AG20443 (cell line): ENCODE measurements at places on chromosomes 2 and 18.

- no peak for DNase-seq
Measured at GRCh38 chr2:163541943-163542342, 193.9 kb downstream of the FIGN start.

DNA sequence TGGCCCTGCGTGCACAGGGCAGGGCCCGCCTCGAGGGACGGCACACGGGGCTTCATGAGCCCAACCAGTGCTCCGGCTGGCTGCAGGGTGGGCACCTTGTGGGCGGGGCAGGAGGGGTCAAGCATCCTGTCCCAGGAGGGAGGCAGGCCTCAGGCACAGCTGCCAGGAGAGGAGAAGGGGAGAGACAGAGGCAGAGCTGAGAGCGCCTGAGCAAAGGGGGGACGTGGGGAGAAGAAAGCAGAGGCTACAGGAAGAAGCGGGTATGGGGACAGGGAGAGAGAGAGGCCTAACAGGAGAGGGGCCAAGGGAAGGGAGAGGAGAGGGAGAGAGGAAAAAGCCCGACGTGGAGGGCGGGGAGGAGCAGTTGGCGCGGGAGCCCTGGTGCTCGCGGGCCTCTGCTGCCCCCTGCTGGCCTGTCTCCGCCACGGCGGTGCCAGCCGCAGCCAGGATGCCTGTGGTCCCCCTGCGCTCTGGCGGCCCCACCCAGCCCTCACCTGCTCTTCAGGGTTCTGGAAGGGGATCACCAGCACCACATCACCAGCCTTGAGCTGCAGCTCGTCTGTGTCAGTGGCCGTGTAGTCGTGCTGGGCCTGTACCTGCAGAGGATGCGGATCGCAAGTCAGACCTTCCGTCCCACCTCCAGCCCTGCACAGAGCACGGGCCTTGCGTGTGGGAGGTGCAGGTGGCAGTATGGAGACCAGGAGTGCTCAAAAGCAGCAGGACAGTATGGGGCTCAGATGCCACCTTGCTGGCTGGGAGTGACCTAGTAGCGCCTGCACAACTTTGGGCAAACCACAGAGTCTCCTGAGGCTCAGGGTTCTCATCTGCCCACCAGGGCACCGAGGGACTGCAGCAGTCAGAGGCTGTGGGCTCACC is 56.8 kb downstream of the BIN1 start:
- DNase-seq, result peak; percentile 93

DNA sequence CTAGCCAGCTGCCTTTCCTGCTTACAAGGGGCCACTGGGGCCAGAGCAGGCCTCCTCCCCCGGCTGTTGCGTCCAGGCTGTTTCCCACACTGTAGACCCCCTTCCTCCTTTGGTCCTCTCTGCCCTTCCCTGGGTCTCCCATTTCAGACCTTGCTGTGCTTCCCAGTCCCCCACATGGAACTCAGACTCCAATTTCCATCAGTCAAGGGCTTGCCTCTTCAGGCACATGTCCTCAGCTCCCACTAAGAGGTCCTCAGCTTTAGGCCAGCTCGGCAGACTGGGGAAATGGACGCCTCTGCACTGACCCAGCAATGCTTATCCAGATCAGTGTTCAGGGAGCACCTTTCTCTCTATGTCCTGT is 98.0 kb upstream of the BZW1 start:
- no peak for DNase-seq

GRCh38 chr2:45452866-45453265 is 158.2 kb downstream of the SRBD1 start:
- DNase-seq, result peak; percentile 67

DNA sequence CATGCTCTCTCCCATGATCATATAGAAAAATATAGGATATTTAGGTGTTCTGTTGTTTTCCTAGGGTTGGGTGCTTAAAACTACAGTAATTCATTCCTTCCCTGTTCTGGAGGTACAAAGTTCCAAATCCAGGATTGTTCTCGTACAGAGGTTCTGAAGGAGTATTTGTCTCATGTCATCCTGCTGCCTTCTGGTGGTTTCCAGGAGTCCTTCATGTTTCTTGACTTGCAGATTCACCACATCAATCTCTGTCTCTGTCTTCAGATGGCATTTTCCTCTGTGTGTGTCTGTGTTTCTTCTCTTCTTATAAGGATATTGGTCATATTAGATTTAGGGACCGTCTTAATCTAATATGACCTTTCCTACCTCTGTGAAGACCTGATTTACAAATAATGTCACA is 397.9 kb downstream of the NYAP2 start:
- no peak for DNase-seq

- DNase-seq, result no peak
Measured at GRCh38 chr18:6565815-6566081, 151.0 kb upstream of the L3MBTL4 start.

- DNase-seq, result no peak
Measured at GRCh38 chr2:45822272-45822630, 170.8 kb downstream of the PRKCE start.

DNA sequence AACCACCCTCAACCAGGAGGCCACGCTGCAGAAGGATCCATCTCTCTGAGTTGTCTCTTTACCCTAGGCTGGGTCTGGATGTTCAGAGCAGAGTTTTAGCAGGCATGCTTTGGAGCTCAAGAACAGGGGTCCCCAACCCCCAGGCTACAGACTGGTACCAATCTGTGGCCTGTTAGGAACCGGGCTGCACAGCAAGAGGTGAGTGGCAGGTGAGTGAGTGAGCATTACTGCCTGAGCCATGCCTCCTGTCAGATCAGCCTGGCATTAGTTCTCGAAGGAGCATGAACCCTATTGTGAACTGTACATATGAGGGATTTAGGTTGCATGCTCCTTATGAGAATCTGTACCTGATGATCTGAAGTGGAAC is 172.5 kb downstream of the UXS1 start:
- no peak for DNase-seq

GRCh38 chr2:227855440-227855839 is 16.0 kb upstream of the DAW1 start:
- DNase-seq, result no peak

- no peak for DNase-seq
Measured at GRCh38 chr2:1995987-1996386, 251.7 kb upstream of the PXDN start.

- DNase-seq, result peak; percentile 44
Measured at GRCh38 chr2:7812231-7812995, 869.4 kb upstream of the ID2 start.

DNA sequence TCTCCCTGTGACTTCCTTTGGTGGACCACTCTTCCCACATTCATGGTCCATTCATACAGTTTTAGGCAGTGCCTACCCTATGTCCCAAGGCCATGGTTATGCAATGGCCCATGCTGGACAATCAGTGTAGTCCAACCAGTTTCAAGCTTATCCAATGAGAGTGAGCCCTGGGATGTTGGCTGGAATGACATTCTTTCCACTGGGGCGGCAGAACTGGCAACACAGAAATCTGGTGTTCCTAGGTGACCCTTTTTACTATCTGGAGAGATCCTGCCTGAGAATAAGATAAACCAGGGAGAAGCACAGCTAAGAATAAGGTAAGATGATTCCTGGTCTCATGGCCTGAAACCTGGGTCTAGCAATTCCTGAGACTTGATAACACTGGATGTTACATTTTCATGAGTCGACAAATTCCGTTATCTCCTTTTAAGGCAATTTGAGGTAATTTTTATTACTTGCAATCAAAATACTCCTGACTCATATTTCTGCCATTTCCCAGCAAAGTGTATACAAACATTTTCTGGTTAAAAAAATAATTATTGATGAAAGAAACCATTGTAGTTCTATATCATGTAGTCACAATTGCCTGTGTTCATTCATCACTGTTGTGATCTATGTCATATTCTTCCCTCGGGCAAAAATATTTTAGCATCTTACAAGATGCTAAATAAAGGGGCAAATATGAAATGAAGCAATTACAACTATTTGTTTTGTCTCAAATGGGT is 271.5 kb upstream of the LYPD1 start:
- no peak for DNase-seq

DNA sequence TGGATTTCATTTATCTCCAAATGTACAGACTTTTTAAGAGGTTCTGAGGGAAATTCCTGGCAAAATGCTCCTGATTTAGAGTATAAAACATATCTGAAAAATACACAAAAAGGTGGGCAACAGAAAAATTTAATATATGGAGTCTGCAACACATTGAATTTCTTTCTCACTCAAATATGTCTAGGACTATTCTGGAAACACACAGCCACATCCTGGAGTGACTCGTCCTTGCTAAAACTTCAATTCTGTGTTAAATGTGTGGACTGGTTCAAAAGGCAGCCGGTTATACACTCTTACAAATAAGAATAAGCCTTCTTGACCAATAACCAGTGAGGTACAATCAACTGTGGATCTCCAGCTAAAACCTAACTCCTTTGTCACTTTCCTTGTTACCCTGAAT is 44.1 kb upstream of the RND3 start:
- DNase-seq, result no peak

DNA sequence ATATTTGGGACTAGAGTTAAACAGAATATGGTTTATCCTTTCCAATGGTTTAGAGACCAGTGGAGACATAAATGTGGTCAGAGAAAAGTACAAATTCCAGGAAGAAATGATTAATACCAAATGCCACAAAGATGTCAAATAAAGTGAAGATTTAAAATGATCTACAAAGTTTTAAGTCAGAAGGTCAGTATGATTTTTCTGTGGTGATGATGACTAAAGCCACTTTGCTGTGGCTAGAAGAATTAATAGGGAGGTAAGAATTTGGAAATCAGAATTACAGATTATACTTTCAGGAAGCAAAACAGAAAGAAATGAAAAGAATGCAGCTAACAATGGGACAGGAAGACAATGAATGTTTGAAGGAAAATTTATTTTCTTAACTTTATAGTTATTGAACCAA is 91.5 kb upstream of the CDH7 start:
- no peak for DNase-seq

GRCh38 chr2:102498414-102498813 is 25.4 kb downstream of the SLC9A4 start:
- DNase-seq, result no peak

GRCh38 chr18:54279477-54280219 is 10.3 kb downstream of the POLI start:
- DNase-seq, result no peak

GRCh38 chr2:219687882-219688559 is 60.6 kb downstream of the SLC4A3 start:
- DNase-seq, result no peak

DNA sequence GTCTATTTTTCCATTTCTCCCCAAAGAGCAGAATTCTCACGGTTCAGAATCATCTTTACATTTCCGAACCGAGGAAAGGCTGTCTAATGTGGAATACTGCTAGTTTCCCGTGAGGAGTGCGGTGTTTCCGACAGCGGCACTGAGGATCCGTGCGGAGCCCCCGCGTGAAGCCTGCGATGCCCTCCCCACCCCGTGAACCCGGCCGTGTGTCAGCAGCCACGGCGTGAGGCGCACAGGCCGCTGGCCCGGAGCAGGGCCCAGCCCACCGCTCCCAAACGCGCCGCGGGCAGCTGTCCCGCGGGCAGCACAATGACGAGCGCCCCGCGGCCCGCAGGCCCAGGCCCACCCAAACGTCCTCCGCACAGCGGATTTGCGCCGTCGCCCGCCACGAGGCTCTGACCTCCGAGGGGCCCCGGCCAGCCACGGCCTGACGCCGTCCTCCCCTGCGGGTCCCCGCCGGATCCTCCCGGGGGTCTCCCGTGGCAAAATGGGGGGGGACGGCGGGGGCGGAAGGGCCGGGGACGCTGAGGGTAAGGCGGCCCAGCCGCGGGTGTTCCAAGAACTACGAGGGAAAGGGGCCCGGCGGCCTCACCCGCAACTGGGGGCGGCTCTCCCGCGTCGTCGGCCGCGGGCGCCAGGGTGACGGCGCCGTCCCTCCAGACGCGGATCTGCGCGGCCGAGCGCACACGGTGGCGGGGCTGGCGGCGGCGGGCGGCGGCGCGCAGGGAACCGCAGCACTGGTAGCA is 796 bp downstream of the SPIRE1 start:
- DNase-seq, result peak; percentile 76

DNA sequence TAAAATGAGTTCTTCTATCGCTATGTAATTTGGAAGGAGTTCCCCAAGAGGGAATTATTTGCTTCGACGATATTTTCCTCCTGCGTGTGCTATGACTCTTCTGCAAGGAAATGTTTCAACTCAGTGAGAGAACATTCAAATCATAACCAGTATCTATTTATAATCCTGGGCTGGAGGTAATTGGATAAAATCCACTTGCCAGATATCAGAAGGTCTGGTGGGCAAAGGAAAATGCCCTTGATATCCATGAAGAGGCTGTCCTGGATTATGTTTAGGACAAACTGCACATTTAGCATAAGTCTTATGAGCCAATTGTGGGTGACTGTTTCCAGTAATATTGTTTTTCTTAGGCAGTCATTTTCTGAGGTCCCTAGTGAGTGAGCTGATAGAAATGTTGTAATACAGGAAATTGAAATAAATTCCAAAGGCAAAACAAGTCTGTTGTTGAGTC is 17.7 kb downstream of the RPIA start:
- peak; percentile 45 for DNase-seq

GRCh38 chr2:21067859-21068537 is 24.1 kb upstream of the APOB start:
- DNase-seq, result no peak

DNA sequence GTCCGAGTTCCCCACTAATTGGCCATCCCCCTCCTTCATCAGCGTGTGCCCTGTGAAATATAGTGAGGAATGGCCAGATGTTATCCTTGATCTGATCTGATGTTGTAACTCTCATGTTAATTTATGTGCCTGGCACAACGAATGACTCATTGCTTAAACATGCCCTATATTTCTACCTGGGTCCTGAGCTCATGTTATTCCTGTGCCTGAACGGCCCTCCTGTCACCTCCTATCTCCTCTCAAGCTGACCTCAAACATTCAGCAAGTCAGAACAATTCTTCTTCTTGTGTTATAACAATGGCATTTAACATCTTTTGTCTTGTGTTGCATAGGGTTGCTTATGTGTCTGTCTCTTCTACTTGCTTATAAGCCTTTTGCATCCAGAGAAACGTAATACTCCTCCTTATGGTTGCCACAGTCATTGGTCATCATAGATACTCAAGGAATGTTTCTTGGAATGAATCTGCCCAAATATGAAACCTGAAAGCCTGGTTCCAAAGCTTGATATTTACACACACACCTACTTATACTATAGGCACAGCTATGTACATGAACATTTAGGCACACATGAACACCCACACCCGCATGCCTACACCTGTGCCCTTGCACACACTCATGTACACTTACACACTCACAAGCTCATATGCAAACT is 80.2 kb upstream of the PHLPP1 start:
- DNase-seq, result no peak

- DNase-seq, result no peak
Measured at GRCh38 chr18:48931680-48932461, 18.9 kb downstream of the SMAD7 start.

GRCh38 chr2:152701198-152701597 is 16.1 kb downstream of the PRPF40A start:
- DNase-seq, result no peak

DNA sequence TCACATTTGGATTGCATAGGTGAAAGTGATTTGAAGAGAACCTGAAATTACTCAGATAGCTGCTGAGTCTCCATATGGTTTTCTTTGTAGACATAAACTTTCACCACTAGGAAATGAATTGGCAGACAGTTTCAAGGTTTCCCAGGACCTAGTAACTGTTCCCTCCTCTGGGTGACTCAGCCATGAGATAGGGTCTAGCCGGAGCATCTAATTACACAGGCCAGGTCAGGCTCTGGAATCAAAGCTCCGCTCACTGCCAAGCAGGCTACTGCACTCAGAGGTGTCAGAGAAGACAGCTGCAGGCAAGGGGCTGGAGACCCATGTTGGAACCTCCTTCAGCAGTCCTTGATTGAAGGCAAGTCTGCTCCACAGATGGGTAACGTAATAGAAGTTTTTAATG is 429.2 kb downstream of the TNS1 start:
- DNase-seq, result peak; percentile 43
